ENCODE measurements at places on chromosomes 11 and 22.

GRCh38 chr11:92667486-92668152 lies 301.8 kb upstream of the MTNR1B start:
- no peak for DNase-seq

DNA sequence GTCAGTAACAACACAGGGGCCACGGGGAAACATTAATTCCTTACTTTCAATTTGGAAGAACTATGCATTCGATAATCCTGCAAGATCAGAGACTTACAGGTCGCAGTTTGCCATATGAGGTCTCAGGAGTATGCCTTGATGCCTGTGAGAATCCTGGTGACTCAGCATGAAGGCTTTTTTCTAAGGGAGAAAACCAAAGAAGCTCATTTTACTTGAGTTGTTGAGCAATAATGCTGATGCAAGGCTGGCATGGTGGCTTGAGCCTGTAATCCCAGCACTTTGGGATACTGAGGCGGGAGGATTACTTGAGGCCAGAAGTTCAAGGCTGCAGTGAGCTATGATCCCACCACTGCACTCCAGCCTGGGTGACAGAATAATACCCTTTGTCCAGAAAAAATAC lies 26.6 kb downstream of the ATG16L2 start:
- DNase-seq: no peak

GRCh38 chr11:21464601-21465193 lies 728.2 kb upstream of the ANO5 start:
- no peak for DNase-seq

DNA sequence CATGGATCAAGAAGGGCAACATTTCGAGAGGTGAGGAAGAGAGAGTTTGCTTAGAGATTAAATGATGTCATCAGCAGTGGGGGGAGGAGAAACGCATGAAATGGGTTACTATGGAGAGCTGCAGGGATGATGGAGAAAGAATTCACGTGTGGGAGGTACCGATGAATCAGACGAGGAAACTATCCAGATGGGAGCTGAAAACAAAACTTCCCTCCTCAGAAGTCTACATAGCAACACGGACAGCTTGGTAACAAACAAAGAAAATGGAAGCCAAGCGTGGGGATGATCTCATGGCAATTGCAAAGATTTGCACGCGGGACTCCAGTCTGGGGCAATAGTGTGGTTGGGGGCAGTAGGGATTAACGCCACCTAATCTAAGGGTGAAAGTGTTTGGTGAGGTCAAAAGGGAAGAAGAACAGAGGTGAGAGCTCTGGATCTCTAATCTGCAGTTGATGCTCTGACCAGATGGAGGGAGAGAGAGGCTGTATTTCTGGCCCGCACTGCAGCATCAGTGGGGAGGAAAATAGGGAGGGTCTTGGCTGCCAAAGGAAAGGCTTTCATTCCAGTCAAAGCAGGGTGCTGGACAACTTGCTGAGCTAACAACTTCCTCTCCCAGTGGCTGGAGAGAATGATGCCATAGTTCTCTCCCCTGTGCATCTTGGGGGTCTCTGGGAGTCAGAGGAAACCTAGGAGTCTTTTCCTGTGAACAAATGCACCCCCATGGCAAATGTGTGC lies 43.4 kb upstream of the CSNK2A3 start:
- no peak for DNase-seq

DNA sequence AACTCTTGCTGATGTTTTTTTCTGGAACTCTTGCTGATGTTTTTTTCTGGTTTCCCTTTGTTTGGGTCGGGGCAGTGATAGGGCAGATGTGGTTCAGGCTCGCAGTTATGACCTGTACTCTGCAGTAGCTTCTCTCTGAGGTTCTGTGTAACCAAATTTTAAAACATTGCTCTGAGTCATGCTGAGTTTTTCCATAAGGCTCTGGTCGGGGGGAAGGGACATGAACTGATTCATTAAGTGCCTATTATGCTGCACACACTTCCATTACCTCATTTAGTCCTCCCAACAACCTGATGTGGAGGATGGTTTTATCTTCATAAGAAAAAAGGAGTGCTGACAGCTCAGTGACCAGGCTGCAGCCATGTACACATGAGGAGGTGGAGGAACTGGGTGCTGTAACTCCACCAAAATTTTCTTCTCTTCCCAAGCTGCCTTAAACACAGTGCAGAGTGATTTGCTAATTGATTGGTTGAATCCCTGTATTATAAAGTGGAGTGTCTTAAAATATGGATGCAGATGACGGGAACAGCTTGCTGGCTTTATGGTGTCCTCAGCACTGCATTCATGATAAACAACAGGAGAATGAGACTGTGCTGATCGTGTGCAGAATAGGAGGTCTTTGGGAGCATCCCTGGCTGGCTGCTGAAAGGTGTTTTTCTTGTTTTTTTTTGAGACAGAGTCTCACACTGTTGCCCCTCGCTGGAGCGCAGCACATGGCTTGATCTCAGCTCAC lies 19.1 kb downstream of the TNRC6B start:
- no peak for DNase-seq

DNA sequence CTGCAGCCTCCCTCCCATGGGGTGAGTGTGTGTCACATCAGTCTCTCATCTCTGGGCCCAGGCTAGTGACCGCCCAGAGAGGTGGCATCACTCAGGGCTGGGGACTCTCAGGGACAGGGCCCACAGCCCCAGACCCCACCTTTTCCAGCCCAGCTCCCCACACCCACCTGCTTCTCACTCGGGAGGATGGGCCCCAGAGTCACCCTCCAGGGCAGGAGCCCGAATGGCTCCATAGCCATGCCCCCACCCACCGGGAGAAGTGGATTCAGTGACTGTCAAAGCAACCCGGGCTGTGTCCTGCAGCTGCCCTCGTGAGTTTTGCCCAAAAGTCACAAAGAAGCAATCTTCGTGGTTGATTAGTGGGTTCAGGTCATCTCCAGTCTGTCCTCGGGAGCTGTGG lies 26.0 kb downstream of the PARVG start:
- DNase-seq: no peak

DNA sequence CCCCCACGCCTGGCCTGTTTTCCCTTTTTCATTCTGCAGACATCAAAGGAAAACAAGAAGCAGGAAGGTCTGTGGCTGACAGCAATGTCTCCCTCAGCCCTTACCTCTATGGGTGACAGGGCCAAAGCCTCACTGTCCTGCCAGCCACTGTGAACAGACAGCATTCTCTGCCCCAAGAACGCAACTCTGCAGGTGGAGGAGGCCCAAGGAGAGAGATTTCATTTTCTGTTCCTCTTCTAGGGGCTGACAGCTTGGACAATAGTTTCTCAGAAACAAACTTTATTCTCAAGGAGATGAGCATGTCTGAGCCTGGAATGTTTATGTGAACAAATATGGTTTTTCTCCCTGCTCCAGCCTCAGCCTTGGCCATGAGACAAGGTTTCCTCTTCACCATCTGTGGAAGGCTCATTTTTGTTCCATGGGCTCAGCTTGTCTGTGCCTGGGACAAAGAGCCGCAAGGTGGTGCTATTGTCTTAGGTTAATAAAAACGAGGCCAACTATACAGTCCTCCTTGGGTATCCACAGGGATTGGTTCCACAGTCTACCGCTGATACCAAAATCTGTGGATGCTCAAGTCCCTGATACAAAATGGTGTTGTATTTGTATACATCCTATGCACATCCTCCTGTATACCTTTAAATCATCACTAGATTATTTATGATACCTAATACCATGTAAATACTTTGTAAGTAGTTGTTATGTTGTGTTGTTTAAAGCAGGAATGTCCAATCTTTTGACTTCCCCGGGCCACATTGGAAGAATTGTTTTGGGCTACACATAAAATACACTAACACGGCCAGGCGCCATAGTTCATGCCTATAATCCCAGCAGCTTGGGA lies 5.8 kb downstream of the PIWIL3 start:
- DNase-seq: no peak

GRCh38 chr11:7016011-7016410 lies 4.1 kb downstream of the ZNF214 start:
- no peak for DNase-seq

All from activated naive CD4-positive, alpha-beta T cell (primary cell).